Activated CD8-positive, alpha-beta memory T cell treated with anti-CD3 and anti-CD28 coated beads, Interleukin-2, amount 10 ng/mL, durations not matched to agents 7 days and 5 days (primary cell): ENCODE measurements at places on chromosomes 12 and 14. TPM values are rescaled to one million over a fixed set of nuclear protein-coding genes. Genes with fewer than 3 reads are reported as not detected.

The FIGNL2 gene
- 0.40 TPM for total RNA-seq

The PTMS gene
- total RNA-seq: 131 TPM

- DNase-seq: no peak
Observed at GRCh38 chr12:52952076-52952801, 3.3 kb downstream of the KRT18 start.

The NAV3 gene
- total RNA-seq: not detected

The KRT75 gene
- total RNA-seq: not detected

- DNase-seq: no peak
Observed at GRCh38 chr12:26422839-26423398, 227.5 kb downstream of the SSPN start.

GRCh38 chr14:85601246-85601645 lies 71.3 kb downstream of the FLRT2 start:
- DNase-seq: no peak
